ENCODE measurements at places on chromosomes 11 and 22.
A peak's percentile ranks its signal among the peaks of the same experiment; 100 is the strongest.

- no peak overlapping the region for H3K27ac ChIP-seq
- no peaks in the 10 kb centered on the region for H3K36me3 ChIP-seq
- H3K4me1 ChIP-seq = peaks cover 6% of the 10 kb centered on the region
- no peak overlapping the region for H3K4me3 ChIP-seq
Observed at GRCh38 chr11:78039919-78040671, 17.0 kb upstream of the KCTD14 start.

DNA sequence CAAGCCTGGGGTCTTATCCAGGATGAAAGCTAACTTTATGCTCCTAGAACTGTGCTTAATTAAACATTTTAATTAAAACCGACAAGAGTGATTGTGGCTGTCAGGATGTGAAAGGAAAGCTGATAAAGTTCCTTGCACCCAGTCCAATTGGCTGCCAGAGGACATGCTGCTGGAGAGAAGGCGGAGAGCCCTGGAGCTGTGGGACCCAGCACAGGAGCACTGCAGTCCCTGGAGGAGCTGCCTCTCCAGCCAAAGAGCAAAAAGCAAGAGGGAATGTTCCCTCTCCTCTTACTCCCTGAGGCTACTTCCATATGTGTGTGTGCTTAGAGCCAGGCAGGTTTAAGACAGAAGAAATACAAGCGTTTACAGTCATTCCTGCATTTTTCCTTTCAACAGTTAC, 118.6 kb downstream of the OPCML start:
- H3K4me3 ChIP-seq = no peak overlapping the region
- no peaks in the 10 kb centered on the region for H3K27me3 ChIP-seq
- H3K4me1 ChIP-seq = no peaks in the 10 kb centered on the region

DNA sequence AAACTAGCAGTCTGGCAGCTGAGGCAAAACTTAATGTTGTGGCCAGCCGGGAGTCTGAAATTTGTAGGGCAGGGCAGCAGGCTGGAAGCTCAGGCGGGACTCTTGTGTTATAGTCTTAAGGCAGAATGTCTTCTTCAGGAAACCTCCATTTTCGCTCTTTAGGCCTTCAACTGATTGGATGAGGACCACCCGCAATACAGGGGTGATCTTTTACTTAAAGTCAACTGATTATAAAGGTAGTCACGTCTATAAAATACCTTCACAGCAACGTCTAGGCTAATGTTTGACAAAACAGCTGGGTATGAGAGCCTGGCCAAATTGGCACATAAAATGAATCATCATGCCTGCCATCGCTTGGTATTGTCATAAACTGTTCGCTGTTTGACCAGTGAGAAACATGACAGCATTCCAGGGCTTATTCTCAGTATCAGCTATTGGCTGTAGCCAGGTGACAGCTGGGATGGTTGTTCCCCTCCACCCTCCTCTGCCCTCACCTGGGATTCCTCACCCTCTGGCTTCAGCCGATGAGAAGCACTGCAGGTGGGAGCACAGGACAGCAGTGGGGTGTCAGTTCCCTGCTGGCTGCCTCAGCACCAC, 6.6 kb upstream of the POU2F3 start:
- H3K4me1 ChIP-seq = no peaks in the 10 kb centered on the region
- no peak for DNase-seq
- peaks cover 15% of the 10 kb centered on the region for H3K27me3 ChIP-seq
- H3K4me3 ChIP-seq = no peak overlapping the region
- no peaks in the 10 kb centered on the region for H3K36me3 ChIP-seq

GRCh38 chr11:116776522-116776984, 3.8 kb upstream of the BUD13 start:
- H3K4me1 ChIP-seq = peaks cover 15% of the 10 kb centered on the region
- no peaks in the 10 kb centered on the region for H3K27me3 ChIP-seq
- DNase-seq = no peak
- H3K36me3 ChIP-seq = peaks cover 50% of the 10 kb centered on the region
- H3K27ac ChIP-seq = no peak overlapping the region

DNA sequence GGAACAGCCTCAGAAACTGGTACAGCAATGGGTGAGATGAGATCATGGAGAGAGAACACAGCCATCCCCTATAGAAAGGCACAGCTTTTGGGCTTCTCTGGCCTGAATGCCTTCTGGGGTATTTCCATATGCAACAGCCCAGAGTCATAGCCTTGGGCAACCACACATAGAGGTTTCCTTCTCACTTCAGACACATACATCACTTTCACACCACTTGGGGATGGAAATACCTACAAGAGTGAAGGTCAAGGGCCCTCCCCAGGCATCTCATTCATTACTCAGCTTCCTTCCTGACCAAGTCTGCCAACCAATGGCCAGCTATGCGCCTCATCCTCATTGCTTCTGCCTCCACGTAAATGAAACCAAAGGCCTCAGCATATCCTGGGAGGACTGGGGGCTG, 17.7 kb upstream of the OLFML1 start:
- H3K4me3 ChIP-seq = no peak overlapping the region
- H3K4me1 ChIP-seq = peaks cover 3% of the 10 kb centered on the region
- H3K36me3 ChIP-seq = no peaks in the 10 kb centered on the region
- H3K27ac ChIP-seq = no peak overlapping the region
- DNase-seq = no peak

- H3K36me3 ChIP-seq = no peaks in the 10 kb centered on the region
- DNase-seq = no peak
- peak overlapping the region; percentile 73 for H3K27ac ChIP-seq
- H3K4me1 ChIP-seq = peaks cover 33% of the 10 kb centered on the region
Observed at GRCh38 chr11:110430267-110431050, 711 bp downstream of the FDX1 start.

- no peak for DNase-seq
- no peak overlapping the region for H3K27ac ChIP-seq
- H3K36me3 ChIP-seq = no peaks in the 10 kb centered on the region
- no peaks in the 10 kb centered on the region for H3K4me1 ChIP-seq
- H3K27me3 ChIP-seq = peaks cover 3% of the 10 kb centered on the region
Observed at GRCh38 chr11:120027546-120028180, 110.2 kb downstream of the TRIM29 start.

DNA sequence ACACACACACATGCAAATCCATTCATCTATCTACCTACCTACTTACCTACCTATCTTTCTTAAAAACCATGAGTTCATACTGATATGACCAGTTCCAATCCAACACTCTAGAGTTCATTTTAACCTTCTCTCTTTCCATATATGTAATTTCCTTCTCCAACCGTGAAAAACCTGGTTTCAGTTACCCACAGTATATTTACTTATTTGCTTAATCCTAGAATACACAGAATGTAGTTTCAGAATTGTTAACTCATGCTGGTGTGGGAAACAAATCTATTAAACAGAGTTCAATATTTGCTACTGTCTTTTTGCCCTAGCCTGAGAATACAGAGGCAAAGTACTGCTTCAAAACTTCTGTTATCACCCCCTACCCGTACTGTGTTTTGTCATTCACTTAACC, 101.3 kb downstream of the RRM1 start:
- no peaks in the 10 kb centered on the region for H3K36me3 ChIP-seq
- H3K4me3 ChIP-seq = no peak overlapping the region
- no peaks in the 10 kb centered on the region for H3K27me3 ChIP-seq
- DNase-seq = no peak

DNA sequence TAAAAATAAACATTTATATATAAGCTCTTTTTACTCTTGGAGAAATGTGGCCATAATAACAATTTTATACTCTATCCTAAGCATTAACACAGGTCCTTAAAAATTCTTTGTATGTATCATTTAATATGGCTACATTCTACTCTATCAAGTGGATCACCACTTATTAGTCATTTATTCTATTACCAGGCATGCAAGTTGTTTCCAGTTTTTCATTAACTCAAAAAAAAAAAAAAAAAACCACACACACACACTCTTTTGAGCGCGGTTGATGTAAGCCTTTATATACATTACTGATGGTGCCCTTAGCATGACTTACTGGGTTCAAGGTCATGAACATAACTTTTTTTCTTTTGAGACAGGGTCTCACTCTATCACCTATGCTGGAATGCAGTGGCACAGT, 47.1 kb upstream of the MICAL2 start:
- no peak for DNase-seq
- H3K4me1 ChIP-seq = peaks cover 5% of the 10 kb centered on the region
- no peaks in the 10 kb centered on the region for H3K36me3 ChIP-seq
- no peaks in the 10 kb centered on the region for H3K27me3 ChIP-seq
- no peak overlapping the region for H3K4me3 ChIP-seq

GRCh38 chr11:69166218-69167115, 10.7 kb downstream of the SMIM38 start:
- H3K27me3 ChIP-seq = peaks cover 2% of the 10 kb centered on the region
- H3K27ac ChIP-seq = no peak overlapping the region
- H3K4me3 ChIP-seq = no peak overlapping the region
- DNase-seq = no peak

DNA sequence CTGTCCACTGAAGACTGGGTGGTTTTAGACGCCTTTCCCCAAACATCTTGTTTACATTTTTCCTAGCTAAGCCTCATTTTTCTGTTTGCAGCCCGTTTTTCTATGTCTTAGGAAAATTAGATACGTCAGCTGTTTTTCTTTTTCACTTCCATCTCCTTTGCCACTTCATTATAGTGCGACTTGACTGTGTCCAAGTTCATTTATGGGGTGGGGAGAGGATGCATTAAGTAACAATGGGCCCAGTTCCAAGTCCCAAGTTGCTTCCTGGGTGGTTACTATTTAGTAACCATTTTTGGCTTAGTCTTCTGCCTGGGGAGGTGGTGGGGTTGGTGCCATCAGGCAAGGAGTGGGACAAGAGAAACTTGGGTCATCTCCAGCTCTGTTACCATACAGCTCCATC, 83.0 kb downstream of the TRAF6 start:
- peaks cover 14% of the 10 kb centered on the region for H3K4me1 ChIP-seq
- H3K36me3 ChIP-seq = no peaks in the 10 kb centered on the region
- no peaks in the 10 kb centered on the region for H3K27me3 ChIP-seq
- H3K4me3 ChIP-seq = no peak overlapping the region
- no peak overlapping the region for H3K27ac ChIP-seq

GRCh38 chr11:6096417-6096816, 11.1 kb upstream of the OR56B4 start:
- H3K4me1 ChIP-seq = no peaks in the 10 kb centered on the region
- H3K27me3 ChIP-seq = no peaks in the 10 kb centered on the region
- DNase-seq = no peak
- no peak overlapping the region for H3K4me3 ChIP-seq
- no peak overlapping the region for H3K27ac ChIP-seq
- no peaks in the 10 kb centered on the region for H3K36me3 ChIP-seq

- H3K27ac ChIP-seq = no peak overlapping the region
- no peak overlapping the region for H3K4me3 ChIP-seq
- H3K36me3 ChIP-seq = no peaks in the 10 kb centered on the region
Observed at GRCh38 chr11:85768473-85769146, 42.3 kb downstream of the SYTL2 start.

DNA sequence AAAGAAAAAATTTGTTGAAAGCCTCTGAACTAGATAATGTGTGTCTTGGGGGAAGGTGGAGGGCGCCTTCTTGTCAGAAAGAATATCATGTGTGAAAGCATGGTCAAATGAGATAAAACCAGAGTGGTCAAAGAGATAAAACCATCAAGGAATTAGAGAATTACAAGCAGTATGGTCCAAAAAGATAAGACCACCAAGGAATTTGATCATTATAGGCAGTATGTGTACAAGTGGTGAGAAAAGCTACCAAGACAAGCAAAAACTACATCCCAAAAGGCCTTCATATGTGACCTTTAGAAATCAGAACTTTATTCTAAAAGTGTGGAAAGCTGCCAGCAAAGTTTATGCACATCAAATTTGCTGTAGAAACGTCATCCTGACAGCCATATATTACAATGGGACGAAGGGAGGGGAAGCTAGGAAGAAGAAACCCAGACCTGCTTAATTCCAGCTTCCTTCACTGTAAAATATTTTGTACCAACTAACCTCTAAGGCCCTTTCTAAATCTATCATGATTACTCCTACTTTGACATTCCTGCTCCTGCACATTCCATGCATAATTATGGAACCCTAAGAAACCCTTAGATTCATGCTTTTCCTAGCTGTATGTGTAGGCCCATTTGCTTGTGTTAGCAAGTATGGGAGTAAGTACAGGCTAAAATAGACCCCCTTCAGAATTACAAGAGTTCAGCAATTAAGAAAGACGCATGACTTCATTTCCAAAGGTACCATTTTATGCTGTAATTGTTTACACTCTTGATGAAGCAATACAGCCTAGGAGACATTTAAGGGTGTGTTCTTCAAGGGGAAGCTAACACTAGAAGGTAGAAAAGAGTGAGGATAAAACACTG, 51.6 kb downstream of the LGR4 start:
- H3K27me3 ChIP-seq = no peaks in the 10 kb centered on the region
- DNase-seq = no peak
- H3K36me3 ChIP-seq = no peaks in the 10 kb centered on the region

DNA sequence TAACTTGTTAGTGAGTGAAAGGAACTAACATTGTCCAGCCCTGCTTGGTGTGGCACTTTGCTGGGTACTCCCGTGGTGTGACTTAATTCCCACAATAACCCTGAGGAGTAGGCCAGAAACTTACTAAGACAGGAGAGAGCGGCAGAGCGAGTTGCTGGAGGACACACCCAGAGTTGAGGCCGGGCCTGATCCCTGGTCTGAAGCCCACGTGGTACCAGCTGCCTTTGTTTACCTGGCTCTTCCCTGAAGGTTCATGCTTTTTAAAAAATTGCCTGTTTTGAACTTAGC, 594 bp downstream of the MPST start:
- H3K27ac ChIP-seq = no peak overlapping the region
- peak overlapping the region; percentile 64 for H3K4me3 ChIP-seq
- DNase-seq = no peak
- H3K4me1 ChIP-seq = peaks cover 29% of the 10 kb centered on the region
- H3K27me3 ChIP-seq = no peaks in the 10 kb centered on the region

GRCh38 chr22:50523806-50524675, 1.4 kb downstream of the SCO2 start:
- peaks cover 40% of the 10 kb centered on the region for H3K36me3 ChIP-seq
- H3K4me1 ChIP-seq = peaks cover 44% of the 10 kb centered on the region
- no peaks in the 10 kb centered on the region for H3K27me3 ChIP-seq

GRCh38 chr11:133710681-133711240, 134.6 kb downstream of the SPATA19 start:
- no peaks in the 10 kb centered on the region for H3K4me1 ChIP-seq
- no peaks in the 10 kb centered on the region for H3K27me3 ChIP-seq
- H3K36me3 ChIP-seq = no peaks in the 10 kb centered on the region
- H3K4me3 ChIP-seq = no peak overlapping the region
- no peak overlapping the region for H3K27ac ChIP-seq

Measured in CD4-positive, alpha-beta T cell (primary cell).